ENCODE measurements at places on chromosomes 4 and X. TPM values are rescaled to one million over a fixed set of nuclear protein-coding genes. Genes with fewer than 3 reads are reported as not detected.

GRCh38 chrX:129959493-129959832 lies 23.0 kb upstream of the BCORL1 start:
- DNase-seq: peak; percentile 66

GRCh38 chr4:112077743-112078142 lies 67.5 kb upstream of the FAM241A start:
- DNase-seq: no peak

GRCh38 chr4:10984815-10985214 lies 300.2 kb upstream of the CLNK start:
- DNase-seq: no peak

- DNase-seq: no peak
Measured at GRCh38 chr4:17705107-17705506, 76.3 kb downstream of the FAM184B start.

- peak; percentile 44 for DNase-seq
Measured at GRCh38 chrX:124242131-124242530, 90.3 kb upstream of the TEX13D start.

DNA sequence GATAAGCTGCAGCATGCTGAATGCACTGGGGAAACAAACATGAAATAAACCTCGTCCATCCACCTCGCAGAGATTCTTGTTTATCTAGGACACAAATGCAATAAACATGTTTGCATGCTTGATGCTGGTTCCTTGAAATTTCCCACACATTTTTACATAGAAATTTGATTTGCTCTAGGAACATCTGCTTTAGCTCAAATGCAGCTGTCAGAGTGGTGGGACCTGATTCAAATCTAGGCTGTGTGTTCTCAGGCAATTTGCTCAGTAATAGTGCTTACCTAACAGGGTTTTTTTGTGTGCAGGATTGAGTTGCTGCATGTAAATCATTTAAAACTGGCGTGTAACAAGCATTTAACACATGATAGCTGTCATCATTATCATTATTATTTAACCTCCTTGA lies 293.1 kb downstream of the QDPR start:
- DNase-seq: no peak

DNA sequence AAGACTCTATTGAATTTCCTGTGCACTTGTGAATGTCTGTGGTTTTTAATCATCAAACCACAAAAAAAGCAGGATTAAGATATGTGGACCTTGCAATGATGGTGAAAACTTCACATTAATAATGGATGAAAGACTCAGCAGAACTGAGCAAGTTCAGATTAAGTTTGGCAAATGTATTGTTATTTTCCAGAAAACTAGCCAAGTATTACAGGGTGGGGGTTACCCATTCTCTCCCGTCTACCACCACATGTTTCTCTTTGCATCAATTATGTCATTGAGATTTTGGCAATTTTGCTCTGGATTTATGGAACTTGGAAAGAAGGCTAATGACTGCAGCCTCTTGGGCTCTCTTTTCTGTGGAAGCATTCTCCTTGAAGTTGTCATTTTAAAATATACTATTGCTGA lies 577.1 kb downstream of the ANKRD50 start:
- peak; percentile 28 for DNase-seq

DNA sequence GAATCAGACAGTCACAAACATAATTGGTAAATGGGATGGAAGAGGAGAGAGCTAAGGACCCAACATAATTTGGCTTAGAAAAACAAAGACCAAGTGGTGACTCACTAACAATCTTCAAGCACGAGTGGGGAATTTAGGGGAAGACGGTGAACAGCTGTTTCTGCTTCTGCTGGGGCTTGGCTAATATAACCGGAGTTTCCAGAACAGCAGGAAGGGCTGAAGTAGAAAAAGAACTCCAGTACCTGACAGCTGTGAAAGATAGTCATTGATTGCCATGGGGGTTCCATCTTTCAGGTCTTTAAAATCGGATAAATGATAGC lies 290.9 kb upstream of the LDB2 start:
- peak; percentile 70 for DNase-seq

DNA sequence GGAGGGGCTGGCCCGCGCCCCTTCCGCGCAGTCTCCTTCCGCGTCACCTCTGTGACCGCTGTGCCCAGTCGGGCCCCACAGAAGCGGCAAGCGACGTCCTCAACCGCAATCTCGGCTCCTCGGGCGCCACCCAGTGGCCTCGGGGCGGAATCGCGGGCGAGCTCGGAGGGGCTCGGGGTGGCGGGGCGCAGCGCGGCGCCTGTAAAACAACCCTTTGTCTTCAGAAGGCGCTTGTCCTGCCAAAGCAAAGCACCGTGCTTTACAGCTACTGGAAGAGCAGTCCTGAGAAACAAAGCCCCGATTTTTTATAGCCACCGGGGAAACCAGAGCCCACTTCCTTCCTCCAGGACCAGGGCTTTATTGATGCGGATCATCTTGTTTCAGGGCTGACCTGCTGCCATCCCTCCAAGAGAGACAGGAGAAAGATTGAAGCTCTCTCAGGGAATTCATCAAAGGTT lies 37.3 kb upstream of the CDKN2AIP start:
- peak; percentile 82 for DNase-seq

DNA sequence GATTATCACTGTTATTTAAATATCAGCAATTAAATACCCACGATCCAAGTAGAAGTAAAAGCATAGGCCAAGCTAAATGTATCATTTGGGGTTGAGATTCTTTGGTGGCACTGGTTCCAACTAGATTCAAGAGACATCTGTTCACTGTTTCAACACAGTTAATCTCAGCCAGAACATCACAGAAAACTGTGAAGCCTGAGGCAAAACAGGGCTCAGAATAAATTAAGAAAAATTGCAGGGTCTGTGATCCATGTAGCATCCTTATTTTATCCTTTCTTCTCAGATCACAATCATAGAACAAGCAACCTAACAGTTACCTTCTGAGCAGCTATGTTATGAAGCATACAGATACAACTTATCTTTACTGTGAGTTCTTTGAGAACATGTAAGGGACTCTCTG lies 23.7 kb downstream of the YTHDC1 start:
- DNase-seq: peak; percentile 24

- no peak for DNase-seq
Measured at GRCh38 chr4:173420801-173421200, 21.9 kb upstream of the SCRG1 start.

GRCh38 chr4:65831828-65832227 lies 161.5 kb upstream of the EPHA5 start:
- no peak for DNase-seq

DNA sequence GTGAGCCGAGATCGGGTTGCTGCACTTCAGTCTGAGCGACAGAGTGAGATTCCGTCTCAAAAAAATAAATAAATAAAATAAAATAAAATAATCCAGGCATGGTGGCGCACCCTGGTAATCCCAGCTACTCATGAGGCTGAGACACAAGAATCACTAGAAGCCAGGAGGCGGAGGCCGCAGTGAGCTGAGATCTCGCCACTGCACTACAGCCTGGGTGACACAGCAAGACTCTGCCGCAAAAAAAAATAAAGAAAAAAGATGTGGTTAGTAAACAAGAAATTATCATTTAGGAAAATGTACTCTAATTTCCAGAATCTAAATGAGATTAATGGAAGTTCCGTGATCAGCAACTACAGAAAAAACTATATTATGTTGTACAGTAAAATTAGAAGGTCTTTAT lies 14.5 kb upstream of the LRBA start:
- DNase-seq: no peak

DNA sequence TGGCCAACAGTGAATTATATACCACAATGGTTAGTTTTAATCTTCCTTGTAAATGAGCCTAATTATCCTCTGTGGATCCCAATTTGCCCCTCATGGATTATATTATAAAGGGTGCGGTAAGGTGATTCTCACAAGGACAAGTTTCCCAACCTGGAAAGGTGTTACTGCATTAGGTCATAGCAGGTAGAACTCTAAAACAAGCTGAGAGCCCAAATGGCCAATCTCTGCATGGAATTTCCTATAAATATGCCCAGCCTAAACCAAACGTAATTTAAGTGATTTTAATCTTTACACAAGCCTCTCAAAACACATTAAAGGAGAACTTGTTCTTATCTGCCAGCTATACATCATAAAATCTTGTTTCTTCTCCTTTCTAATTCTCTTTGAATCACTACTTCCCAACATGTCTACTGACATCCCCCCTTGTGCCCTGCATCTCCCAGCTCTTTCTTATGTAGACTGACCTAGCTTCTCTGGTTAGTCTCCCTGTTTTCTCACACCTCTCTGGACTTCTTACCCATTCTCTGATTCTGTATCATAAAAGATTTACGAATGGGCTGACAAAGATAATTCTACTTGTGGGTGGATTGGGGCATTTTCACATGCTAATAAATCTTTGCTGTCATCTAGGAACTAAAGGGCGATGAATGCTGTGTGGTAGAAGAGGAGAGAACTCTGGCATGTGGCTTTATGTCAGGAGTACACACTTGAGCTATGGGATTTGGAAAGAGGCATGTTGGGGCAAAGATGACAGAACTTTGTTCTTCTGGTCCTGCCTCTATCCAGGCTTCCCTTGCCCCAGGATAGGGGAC lies 94.3 kb upstream of the PGRMC2 start:
- no peak for DNase-seq

- DNase-seq: no peak
Measured at GRCh38 chr4:6198768-6199421, 1.5 kb downstream of the JAKMIP1 start.

- no peak for DNase-seq
Measured at GRCh38 chr4:47193179-47193578, 161.8 kb downstream of the GABRB1 start.

DNA sequence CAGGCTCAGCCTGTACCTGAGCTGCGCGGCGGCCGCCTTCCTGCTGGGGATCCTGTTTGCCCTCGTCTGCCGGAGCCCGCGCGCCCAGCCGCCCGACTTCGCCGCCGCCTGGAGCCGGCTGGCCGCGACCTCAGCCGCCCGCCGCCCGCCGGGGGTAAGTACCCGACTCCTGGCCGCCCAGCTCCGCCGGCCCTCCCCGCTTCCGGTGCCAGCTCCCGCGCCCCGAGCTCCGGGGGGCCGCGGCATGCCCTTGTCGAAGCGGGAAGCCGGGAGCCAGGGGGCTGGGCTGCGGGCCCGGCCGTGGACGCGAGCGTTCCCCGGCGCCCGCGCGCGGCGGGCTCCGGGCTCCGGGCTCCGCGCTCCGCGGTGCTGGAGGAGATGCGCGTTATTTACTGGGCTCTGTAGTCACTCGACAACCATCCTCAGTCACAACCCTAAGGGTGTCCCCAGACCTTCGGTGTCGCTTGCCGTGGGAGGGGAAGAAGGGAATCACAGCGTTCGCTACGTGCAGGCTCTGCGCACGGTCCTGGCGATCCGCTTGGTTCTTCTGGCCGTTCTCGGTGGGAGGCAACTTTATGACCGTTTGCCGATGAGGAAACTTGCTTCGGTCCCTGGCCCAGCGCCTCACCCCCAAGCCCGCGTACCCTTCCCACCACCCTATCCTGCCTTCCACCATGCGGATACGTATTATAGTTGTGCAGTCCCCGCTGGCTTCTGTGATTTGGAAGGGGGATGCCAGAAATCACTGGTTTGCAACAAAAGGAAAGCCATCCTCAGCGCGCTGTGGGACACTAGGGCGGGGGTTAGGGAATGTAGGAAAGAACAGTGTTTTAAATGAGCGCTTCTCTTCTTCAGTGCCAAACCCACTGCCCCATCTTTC lies 944 bp downstream of the SNX25 start:
- peak; percentile 84 for DNase-seq

The PDZD4 gene
- total RNA-seq: 1.5 TPM

The GLUD2 gene
- 1.6 TPM for total RNA-seq

The ARL13A gene
- total RNA-seq: not detected

The ARHGEF9 gene
- 14.8 TPM for total RNA-seq

The CLNK gene
- not detected for total RNA-seq

The HOPX gene
- not detected for total RNA-seq

The CSAG2 gene
- total RNA-seq: not detected

The TLR8 gene
- not detected for total RNA-seq

The CYLC1 gene
- total RNA-seq: not detected

The SLC16A2 gene
- total RNA-seq: 55.3 TPM

Data from GM23248 (cell line).